ENCODE measurements at places on chromosomes 7 and 10. TPM values are rescaled to one million over a fixed set of nuclear protein-coding genes. Genes with fewer than 3 reads are reported as not detected.
A peak's percentile ranks its signal among the peaks of the same experiment; 100 is the strongest.

DNA sequence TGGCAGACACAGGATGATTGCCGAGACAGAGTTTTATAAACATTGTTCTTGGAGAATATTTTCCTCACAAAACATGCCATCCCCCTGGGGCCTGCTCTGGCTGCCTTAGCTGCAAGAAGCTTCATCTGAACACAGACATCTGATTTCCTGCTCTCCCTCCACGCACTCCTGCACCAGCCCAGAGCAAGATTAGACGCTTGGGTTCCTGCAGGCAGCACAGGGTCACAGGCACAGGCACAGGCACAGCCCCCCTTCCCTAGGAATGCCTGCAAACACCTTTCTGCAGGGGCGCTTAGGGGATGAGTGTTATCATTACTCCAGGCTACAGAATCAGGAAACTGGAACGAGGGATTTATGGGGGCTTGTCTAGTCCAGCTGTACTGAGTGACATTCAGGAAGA lies 450.3 kb downstream of the GRID1 start:
- no peak for DNase-seq

- DNase-seq, result no peak
These were observed 192.2 kb downstream of the CUX1 start for GRCh38 chr7:102009628-102010027.

DNA sequence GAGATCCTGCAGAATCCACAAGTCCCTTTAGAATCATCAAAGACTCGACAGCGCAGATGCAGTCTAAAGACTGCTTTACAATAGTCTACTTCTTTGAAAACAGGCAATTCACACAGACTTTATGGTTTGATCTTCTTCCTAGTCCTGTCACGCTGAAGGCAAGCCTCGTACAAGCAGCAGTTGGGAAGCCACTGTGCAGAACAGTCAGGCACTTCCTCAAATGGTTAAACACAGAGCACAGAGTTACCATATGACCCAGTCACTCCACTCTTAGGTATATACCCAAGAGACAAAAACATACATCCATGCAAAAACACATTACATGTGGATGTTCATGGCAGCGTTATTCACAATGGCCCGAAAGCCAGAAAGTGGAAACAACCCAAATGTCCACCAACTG lies 41.4 kb downstream of the LRRC20 start:
- no peak for DNase-seq

The OR2A2 gene
- not detected for total RNA-seq

- peak; percentile 62 for DNase-seq
These were observed 112.1 kb downstream of the VPS41 start for GRCh38 chr7:38796626-38797501.

GRCh38 chr10:3439183-3439582 lies 266.6 kb upstream of the PITRM1 start:
- DNase-seq, result no peak

The SPDYE18 gene
- not detected for total RNA-seq

DNA sequence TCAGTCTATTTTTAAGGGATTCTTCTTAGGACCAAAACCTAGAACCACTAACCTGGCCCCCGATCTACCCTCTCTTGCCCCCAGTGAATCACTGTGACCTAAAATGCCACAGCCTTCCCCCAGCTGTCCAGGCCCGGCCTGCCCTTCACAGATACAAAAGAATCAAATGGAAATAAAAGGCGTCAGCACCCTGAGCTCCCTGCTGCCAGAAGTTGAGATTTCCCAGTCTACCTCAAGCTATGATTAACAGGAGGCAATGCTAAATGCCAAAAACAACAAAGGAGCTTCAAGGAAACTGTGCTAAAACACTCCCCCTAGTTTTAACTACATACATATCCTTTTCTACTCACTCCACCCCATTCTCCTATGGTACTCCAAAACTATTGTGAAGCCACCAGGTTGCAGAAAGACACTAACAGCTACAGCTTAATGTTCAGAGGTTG lies 67.8 kb downstream of the GSAP start:
- no peak for DNase-seq

DNA sequence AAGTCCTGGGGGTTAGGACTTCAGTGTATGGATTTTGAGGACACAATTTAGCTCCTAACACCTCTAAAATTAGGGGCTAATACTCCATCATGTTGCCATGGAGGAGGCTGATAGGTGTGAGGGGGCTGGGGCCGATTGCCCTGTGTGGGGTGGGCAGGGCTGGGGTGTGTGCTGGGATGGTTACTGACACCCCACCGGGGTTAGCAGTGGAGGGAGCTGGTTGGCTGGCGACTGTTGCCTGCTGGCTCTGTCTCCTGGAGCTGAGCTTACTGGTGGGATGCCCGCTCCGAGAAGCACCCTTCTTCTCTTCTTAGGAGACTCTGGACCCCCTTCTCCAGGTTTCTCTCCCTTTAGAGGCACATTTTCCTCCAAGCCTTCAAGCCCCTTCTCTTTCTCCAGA lies 22.2 kb upstream of the SH2D4B start:
- DNase-seq, result no peak

DNA sequence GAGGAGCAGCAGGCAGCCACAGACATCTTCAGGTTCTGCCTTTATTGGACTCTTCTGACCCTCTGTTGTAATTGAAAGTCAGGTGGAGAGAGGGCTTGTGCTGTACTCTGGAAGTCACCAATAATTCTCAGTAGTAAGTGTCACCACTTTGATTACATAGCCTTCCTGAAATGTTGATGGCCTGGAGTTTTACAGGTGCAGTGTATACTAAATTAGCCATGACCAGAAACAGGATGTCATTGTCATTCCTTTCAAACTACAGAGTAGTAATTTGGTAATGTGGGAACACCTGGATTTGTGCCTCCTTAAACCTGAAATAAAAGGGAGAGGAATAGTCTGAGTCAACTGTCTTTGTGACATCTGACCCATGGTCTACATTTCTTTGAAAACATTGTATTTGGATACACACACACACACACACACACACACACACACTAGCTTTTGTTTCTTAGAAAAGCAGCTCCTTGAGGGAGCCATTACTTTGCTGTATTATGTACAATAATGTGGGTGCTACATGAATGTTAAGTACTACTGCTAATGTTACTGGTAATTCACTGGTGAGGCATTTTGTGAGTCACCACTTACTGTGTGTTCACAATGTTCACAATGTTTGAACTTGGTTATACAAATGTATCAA lies 19.6 kb downstream of the ARL4A start:
- no peak for DNase-seq

The PLXNA4 gene
- 0.49 TPM for total RNA-seq

DNA sequence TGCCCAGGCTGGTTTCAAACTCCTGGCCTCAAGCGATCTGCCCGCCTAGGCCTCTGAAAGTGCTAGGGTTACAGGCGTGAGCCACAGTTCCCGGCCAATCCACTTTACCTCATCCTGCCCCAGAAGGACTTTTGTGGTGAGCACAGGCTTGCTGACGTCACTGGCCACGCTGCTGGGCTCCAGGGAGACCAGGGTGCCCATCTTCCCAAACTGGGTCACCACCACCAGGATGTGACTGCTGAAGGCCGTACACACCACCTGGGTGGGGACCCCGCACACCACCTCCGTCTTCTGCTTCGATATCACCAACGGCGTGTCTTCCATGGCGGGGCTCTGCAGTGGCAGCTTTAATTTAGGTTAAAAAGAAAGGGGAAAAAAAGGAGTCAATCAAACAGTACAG lies 816 bp downstream of the PSMG3 start:
- no peak for DNase-seq

The PRSS1 gene
- not detected for total RNA-seq

GRCh38 chr7:81600608-81601007 lies 169.2 kb downstream of the HGF start:
- DNase-seq, result no peak

DNA sequence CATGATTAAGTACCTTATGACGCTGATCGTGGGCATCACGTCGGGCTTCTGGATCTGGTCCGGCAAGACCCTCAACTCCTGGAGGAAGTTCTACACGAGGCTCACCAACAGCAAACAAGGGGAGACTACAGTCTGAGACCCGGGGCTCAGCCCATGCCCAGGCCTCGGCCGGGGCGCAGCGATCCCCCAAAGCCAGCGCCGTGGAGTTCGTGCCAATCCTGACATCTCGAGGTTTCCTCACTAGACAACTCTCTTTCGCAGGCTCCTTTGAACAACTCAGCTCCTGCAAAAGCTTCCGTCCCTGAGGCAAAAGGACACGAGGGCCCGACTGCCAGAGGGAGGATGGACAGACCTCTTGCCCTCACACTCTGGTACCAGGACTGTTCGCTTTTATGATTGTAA lies 2.5 kb downstream of the FZD1 start:
- DNase-seq, result peak; percentile 43

DNA sequence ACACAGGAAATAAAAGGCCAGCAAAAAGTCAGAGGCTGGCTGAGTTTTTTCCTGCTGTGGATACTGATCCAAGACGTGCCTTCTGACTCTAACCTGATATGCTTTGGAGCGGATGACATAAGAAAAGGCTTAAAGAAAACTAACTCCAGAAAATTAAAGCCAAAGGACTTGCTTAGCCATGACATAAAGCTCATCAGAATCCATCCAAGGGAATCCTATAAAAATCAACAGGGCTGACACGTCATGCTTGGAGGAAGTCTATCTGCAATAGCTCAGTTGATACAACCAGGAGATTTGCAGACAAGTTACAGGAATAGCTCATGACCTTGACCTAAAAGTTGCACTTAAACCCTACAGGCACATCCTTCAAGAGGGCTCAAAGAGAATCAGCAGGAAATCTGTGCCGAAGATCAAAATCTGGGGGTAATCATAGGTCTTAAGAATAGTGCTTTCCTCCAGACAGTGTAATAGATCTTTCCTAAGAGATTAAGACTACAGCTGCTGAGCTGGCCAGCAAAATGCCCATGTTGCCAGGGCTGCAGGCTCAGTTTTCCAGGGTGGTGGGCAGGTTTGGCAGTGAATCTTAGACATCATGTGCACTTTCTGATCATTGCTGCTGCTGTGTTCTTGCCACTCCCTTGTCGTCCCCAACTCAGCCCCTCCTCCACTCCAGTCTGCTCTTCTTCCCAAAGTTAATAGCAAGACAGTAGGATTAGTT lies 111.5 kb upstream of the SVIL start:
- DNase-seq, result no peak

GRCh38 chr10:66625709-66626590 lies 299.9 kb upstream of the LRRTM3 start:
- no peak for DNase-seq

The UROS gene
- 82.2 TPM for total RNA-seq

The GPAM gene
- total RNA-seq, result 14.8 TPM

DNA sequence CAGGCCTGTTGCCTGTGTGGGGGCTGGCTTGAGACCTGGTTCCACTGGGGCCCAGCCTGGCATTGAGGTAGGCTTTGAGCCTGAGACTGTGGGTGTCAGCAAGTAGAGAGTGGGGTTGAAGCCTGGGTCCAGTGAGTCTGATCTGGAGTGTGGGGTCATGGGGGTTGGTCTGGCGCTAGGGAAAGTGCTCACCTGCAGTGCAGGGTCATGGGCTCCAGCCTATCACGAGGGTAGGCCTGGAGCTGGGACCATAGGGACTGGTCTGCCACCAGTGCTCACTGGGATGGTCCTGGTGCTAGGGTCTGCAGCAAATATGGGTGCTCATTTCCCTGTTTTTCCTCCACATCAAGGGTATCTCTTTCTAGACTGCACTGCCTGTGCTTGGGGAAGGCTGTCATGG lies 95.4 kb upstream of the KLF14 start:
- DNase-seq, result no peak

DNA sequence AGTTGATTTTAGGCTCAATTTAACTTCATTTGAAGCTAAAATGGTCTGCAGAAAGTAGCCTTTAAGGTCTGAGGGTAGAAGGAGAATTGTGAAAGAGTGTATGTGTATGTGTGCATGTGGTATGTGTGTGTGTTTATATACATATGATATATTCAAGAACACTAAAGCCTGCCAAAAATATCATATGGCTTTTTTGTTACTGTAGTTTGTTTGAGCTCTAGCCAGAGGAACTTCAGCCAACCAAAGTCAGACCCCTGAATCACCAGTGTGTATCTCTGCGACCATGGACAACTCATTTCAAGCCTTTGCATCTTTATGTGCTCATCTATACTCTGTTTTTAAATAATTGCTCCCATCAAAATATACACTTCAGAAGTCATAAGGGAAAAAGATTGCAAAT lies 58.4 kb upstream of the HDAC9 start:
- DNase-seq, result no peak

GRCh38 chr7:120089968-120090367 lies 183.0 kb upstream of the KCND2 start:
- DNase-seq, result no peak

DNA sequence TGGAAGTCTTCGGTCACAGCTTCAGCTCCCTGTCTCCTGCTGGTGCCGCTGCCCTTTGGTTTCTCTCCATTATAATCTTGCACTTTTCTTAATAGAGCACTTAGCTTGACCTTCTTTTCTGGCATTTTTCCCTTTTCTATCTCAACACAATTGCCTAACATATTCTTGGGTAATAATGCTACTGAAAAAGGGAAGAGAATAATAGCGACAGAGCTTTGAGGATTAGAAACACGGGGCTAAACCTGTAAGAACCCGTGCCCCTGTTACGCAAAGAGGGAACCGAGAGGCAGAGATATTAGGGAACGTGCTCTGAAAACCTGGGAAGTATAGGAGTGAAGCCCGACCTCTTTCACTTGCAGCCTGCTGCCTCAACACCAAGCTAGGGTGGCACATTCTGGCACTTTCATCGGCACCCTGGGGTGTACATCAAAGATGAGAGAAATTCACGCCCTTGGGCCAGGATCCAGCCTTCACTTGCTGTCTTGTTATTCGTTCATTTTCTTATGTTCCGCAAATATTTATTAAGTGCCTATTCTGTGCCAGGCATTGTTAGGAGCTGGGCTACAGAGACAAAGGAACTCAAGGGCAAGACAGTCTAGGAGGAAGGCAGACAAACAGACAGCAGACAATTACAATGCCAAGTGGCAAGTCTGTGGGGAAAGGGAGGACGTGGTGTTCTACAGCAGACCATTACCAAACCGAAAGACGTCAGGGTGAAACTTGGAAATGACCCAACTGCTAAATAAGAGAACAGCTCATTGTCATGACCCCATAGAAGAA lies 33.0 kb upstream of the GALNTL5 start:
- no peak for DNase-seq

The FUOM gene
- 9.3 TPM for total RNA-seq

GRCh38 chr7:332020-332517 lies 42.1 kb downstream of the FOXL3 start:
- peak; percentile 32 for DNase-seq

The NEUROG3 gene
- not detected for total RNA-seq

DNA sequence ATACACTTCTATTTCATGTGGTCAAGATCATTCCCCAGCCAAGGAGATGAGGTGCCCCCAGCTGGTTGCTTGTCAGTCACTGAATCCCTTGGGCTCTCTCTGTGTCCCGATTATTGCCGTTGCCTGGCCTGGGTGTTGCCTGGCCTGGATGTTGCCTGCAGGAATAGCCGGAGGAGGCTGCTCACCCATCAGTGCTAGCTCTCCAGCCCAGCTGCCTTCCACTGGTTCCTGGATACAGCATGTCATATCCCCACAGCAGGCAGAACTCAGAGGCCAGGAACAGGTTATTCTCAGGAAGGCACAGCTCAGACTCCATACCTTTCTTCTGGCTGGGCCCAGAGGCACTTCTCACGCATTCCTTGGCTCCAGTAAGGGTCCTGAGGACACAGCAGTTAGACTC lies 542.1 kb upstream of the MGMT start:
- no peak for DNase-seq

The CHRM2 gene
- not detected for total RNA-seq

- peak; percentile 78 for DNase-seq
These were observed 81.8 kb downstream of the PAX2 start for GRCh38 chr10:100826983-100827818.

The BTRC gene
- total RNA-seq, result 23.5 TPM

The TAS2R4 gene
- total RNA-seq, result 2.2 TPM
